ENCODE measurements at places on chromosomes 11 and 22. TPM values are rescaled to one million over a fixed set of nuclear protein-coding genes. Genes with fewer than 3 reads are reported as not detected.

The CELSR1 gene
- 0.15 TPM for total RNA-seq

The SYT13 gene
- not detected for total RNA-seq

The APOBEC3F gene
- total RNA-seq = 23.8 TPM

The OR51B4 gene
- not detected for total RNA-seq

The SCN3B gene
- total RNA-seq = not detected

The FADS2 gene
- 266 TPM for total RNA-seq

The FOXRED2 gene
- 14.5 TPM for total RNA-seq

The NRXN2 gene
- total RNA-seq = not detected

The GATD1 gene
- total RNA-seq = 55.0 TPM
